ENCODE measurements at places on chromosomes 3 and 15.

DNA sequence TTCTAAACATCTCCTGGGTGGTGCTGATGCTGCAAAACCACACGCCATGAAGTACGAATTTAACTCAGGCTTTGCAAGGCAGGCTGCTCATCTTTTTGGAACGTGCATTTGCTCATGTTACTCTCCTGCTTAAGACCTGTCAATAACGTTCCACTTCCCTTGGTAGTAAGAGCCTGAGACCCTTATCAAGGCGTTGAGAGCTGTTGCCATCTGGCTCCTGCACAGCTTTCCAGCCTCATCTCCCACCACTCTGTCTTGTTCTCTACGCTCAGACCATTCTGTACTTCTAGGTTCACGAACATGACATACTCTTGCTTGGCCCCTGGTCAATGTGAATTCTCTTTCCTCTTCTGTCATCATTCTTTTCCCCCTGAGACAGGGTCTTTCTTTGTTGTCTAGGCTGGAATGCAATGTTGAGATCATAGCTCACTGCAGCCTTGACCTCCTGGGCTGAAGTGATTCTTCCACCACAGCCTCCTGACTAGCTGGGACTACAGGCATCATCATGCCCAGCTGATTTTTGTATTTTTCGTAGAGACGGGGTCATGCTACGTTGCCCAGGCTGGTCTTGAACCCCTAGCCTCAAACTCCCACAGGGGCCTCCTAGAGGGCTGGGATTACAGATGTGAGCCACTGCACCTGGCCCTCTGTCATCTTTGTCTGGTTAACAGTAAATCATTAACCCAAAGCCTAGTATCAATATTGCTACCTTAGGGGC, 202.8 kb downstream of the CADPS start:
- DNase-seq, result no peak

DNA sequence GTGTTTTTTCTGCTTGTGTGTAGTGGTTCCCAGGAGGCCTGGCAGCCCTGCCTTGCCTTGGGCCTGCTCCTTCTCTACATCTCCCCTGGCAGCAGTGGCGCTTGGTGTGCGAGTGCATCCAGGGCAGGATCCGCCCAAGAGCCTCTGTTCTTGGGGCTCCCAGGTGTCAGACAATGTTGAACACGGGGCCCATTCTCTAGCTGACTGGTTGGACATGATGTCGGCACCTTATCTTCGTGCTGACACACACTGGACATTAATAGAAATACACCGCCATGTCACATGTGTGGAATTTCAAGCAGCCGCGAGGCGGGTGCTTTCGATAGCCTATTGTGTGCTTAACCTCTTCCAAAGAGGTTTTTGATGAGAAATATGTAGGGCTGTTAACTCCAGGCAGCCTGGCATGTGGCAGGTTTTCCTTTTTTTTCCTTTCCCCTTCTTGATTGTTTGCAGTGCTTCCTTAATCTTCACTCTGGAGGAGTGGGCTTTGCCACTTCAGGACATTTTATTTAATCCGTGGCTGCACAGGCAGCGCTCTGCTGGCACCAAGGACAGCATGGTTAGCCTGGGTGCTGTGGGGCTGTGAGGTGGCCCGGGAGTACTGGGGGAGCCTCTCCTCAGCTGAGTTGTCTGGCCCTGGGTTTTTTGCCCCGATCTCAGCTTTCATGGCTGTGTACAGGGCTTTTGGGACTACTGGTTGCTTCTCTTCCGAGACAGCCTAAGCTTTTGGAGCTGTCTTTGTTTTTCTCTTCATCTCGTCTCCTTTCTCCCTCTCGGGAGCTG, 42.5 kb downstream of the CHCHD6 start:
- DNase-seq, result no peak

GRCh38 chr15:32099956-32100684, 69.8 kb downstream of the CHRNA7 start:
- DNase-seq, result no peak

DNA sequence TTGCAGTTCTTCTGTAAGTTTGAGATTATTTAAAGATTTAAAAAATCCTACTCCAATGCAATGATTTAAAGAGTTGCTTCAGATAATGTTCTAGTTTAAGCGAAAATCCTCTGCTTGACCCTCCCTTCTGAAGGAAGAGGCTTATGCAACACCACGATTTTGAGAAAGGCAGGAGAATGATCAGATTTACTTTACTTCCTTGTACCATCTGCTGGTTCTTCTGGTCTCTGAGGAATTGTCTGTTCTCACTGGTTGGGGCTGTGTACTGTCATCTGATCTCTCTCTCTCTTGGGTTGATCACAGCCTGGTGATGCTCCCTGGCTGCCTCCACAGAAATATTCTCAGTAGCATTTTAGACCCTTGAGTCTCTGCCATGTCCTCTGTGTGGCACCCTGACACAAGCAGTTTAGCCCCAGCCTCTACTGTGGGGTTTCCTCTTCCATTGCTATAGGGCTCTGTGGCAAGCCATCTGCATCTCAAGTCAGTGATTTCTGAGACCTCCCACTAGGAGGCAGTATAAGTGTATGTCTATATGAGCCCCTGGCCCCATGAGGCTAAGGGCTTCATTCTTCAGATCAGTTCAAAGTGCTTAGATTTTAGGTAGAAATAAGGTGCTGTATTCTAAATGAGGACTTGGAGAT, 50.8 kb upstream of the PLAAT1 start:
- DNase-seq, result no peak

- no peak for DNase-seq
Observed at GRCh38 chr3:197343656-197344408, 45.4 kb upstream of the DLG1 start.

GRCh38 chr3:32398531-32398930, 6.9 kb downstream of the CMTM7 start:
- DNase-seq, result no peak

DNA sequence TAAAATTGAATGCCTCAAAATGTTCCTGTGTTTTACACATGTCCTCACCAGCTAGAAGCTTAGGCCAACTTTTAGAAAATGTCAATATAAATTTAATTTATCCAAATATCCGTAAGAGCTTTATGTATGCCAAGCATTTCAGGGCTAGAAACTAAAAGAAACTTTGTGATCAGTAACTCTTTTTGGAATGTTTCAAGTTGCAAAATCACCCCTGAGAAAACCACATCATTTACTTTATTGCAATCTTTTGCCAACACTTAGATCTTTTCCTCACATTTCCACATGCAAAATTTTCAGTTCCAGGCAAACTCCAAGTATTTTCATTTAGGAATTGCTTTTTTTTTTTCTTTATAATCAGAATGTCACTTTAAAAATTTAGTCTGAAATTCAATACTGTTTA, 20.1 kb upstream of the IGF1R start:
- DNase-seq, result no peak

DNA sequence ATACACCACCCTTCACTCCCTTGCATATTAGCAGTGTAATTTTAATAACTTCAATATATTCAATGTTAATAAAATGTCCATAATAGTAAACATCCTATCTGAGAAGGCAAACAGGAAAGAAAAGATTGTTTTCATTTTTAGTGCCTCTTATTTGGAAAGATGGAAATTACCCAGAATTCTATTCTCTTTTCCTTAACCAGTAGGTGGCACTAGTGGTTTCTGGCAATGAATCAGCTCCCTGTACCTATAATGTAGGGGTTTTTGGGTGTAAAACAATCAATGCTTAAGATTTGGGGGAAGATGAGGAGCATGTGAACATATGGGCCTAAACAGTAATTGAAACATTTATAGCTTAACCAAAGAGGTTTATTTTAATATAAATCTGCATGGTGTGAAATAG, 5.7 kb upstream of the SEMA6D start:
- no peak for DNase-seq

- no peak for DNase-seq
Observed at GRCh38 chr15:43086551-43086950, 19.3 kb downstream of the UBR1 start.

- no peak for DNase-seq
Observed at GRCh38 chr3:178475062-178475461, 61.2 kb upstream of the KCNMB2 start.

DNA sequence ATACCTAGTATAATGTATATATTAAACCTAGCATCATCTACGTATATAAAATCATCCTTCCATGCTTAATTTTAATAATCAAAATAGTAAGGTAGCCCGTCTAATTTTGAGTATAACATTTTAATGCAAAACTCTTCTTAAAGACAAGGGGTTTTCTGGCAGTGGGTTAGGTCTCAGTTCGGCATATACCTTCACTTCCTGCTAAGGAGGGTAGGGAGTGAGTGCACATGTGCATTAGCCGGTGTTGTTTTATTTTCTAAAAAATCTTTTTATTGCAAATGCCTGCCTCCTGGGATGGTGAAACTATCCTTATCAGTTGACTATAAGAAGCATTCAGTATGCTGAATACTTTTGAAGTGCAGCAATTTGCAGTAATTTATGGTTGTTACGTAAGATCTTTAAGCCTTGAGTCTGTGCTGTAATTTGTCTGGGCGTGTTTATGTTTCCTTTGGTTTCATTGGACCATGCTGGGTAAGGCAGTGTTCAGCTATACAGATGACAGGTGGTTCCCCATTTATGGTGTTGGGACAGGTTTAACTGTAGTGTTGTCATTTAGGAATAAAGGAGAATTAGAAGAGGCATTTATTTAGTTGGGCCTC, 11.7 kb downstream of the ARHGEF26 start:
- no peak for DNase-seq

DNA sequence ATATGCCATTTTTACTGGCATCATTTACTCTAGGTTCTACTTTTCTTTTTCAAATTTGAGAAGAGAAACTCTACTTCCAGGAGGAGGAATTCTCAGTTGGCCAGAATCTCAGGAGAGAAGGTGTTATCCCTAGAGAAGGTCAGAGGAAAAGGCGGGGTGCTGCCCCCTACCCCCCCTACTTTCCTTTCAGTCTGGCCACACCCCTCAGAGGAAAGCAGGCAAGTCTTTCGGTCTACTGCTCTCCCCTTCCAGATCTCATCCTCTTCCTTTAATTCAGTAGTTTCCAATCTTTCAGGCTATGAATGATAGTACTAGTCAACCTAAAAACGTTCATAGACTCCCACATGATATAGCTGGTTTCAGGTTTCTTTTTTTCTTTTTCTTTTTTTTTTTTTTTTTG, 366.5 kb upstream of the TBL1XR1 start:
- DNase-seq, result no peak

DNA sequence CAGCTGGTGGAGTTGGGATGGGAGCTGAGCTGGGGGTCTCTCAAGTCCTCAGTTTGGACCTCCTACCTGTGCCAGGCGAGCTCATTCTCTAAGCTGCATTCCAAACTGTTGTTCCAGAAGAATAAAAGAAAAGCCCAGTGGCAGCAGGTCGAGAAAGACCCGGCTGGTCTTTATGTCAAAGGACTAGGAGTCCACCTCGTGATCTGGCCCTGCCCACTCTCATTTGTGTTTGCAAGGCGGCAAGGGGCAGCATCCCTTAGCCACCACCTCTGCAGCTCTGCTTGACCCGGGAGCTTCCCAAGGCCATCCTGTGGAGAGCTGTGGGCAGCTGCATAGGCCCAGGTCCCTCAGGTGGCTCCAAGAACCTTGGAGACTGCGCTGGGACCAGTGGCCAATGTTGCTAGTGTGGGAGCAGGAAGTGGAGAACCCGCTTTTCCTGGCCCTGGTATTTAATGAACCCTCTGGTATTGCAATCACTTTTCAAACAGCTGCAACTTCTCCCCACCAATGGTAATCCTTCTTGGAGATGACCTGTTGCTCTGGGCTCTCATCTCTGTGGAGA, 30.9 kb downstream of the KY start:
- DNase-seq, result no peak

GRCh38 chr15:39499042-39499441, 81.8 kb upstream of the THBS1 start:
- no peak for DNase-seq

- no peak for DNase-seq
Observed at GRCh38 chr15:25251700-25252390, 187.0 kb downstream of the UBE3A start.

DNA sequence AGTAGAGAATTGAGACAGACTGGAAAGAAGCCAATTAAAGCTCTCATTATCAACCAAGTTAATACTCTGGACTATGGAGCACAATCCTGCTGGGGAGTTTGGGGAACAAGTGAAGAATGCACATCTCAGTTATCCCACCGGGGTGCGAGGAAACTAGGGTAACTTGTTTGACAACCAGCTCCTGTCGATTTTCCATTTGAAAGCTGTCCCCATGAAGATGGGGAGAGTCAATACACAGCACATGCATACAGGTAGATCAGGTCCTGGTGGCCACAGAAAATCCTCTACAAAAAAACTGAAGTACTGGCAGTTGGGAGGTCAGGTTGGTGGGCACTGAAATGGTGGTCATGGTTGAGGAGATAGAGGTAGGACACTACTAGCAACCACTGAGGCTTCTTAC, 25.7 kb upstream of the GRAMD1C start:
- DNase-seq, result no peak

GRCh38 chr3:160784853-160785252, 28.8 kb downstream of the PPM1L start:
- no peak for DNase-seq

DNA sequence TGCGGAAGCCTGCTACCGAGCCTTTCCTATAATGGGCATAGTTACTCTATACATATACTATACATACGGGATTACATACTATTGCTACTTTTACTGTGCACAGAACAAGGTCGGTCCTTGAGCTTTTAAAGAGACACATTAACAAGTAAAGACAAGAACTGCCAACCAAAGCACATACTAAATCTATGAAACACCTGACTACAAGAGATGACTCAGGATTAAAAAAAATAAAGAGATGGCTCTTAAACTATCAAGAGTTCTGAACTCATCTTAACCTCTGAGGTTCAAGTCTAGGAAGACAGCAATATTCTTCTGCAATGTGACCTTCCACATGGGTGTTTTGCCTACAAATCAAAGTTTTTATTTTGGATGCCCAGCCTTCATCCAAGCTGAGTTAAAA, 106.8 kb downstream of the TNIK start:
- DNase-seq, result no peak

DNA sequence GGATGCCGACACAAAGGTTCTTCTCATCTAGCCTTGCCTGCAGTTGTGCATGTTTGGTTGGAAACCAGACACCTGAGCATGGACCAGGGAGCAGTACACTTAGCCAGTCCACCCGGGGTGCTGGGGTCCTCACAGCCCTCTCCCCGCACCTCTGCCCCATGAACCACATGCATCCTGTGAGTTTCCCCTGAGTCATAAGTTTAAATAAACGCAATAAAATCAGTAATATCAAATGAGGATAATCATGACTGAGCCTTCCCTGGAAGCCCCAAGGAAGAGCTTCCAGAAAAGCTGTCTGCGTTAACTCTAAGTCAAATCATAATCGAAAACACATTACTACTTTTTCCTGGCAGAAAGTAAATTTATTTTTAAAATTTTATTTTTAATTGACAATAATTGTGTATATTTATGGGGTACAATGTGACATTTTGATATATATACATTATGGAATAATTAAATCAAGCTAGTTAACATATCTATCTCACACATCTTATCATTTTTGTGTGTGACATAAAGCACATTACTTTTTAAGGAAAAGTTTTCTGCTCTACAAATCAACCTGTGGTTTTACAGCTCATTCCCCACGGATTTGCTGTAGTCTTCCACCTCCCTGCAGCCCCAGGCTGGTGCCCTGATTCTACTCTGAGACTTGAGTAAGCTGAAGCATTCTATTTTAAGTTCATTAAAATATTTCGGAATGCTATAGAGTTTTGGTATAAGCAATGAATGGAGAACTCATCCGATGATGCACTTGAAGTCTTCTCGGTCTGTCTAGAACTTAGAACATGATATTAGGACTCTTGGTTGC, 166.0 kb upstream of the EIF1B start:
- no peak for DNase-seq

Data from cortex of kidney (tissue), 1 donor.